NCI-H2029 (cell line): ENCODE measurements at places on chromosomes 4 and X.

- no peak for DNase-seq
Observed at GRCh38 chrX:74535086-74535407, 79.4 kb downstream of the RLIM start.

DNA sequence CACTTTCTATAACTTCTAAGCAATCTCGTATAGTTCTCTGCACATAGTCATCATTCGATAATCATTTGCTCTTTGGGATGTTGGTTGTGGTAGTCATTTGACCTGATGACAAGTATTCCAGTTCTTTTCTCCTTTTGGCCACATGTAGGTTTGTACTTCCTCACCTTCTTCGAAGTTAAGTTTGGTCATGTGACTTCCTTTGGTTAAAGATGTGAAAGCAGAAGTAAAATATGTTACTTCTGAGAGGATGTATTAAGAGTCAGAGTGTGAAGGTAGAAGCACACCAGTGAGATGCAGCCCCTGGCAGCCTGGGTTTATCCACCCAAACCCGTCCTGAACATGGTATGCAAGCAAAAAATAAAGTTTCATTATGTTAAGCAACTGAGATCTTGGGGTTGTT is 48.9 kb upstream of the ZNF518B start:
- DNase-seq: no peak

DNA sequence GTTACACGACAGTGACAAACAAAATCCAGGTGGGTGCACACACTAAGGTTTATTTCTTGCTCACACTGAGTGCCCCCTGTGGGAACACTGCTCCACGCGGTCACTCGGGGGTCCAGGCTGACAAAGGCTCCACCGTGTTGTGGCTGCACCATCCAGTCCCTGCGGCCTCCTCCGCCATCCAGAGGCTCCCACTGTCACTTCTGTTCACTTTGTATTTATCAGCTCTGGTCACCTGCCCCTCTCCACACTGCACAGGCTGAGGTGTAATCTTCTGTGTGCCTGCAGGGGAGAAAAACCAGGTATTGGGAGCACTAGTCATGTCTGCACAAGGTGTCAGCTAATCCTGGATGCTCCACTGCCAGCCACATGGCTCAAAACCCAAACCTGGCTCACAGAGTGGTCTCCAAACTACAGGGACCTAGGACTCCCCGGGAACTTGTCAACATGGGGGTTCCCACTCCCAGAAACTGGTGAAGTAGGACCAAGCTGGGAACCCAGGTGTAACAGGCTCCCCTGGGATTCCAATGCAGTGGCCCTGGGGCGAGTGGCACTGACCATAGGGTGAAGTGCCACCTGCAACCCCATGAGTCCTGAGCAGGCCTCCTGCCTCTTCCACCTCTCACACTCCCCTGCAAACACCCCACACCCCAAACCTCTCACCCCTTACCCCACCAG is 25.5 kb downstream of the HMX1 start:
- no peak for DNase-seq

DNA sequence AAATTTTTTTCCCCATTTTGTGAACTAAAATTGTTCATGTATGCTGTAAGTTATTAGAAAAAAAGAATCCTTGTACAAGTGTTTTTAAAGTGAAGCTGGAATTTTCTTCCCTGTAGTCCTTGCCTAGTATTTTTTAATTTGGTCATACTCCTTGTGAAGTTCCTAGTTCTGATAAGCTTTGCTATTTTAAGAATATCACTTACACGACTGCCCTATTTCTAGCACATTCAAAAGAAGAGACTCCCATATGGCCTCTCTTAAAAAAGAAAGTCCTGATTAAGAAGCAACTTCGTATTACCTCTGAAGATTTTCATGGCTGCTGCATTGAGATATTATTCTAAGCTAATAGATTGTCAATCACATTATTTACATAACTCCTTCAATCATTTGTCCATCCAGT is 87.2 kb downstream of the KLHL8 start:
- no peak for DNase-seq

- no peak for DNase-seq
Observed at GRCh38 chr4:25538430-25538829, 117.2 kb upstream of the SLC34A2 start.
